Aorta (tissue), 5 donors: ENCODE measurements at places on chromosomes 3 and 15.
A peak's percentile ranks its signal among the peaks of the same experiment; 100 is the strongest.

DNA sequence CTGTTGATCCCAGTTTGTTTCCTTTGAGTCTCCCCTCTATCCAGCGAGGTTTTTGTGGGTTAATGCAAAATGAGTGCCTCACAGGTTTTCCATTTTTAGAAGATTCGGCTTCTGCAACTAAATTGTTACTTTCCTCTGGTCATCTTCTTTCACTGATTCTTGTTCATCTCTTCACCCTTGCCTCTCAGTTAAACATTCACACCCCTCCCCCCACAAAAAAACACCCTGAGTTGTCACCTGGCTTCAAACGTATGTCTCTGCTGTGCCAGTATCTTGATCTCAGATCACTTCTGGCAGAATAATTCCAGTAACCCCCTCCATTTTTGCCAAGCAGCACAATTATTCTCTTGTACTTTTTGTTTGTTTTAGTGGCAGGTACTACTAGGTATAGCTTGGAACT is 12.3 kb upstream of the CLDN16 start:
- no peak overlapping the region for H3K27ac ChIP-seq
- no peaks in the 10 kb centered on the region for H3K27me3 ChIP-seq
- H3K4me3 ChIP-seq: no peak overlapping the region
- no peak for DNase-seq
- H3K36me3 ChIP-seq: no peaks in the 10 kb centered on the region

GRCh38 chr15:100111125-100112060 is 230.4 kb downstream of the ADAMTS17 start:
- H3K27ac ChIP-seq: peak overlapping the region; percentile 95
- no peak overlapping the region for H3K4me3 ChIP-seq
- H3K36me3 ChIP-seq: no peaks in the 10 kb centered on the region
- no peaks in the 10 kb centered on the region for H3K4me1 ChIP-seq

GRCh38 chr3:14620512-14620911 is 31.1 kb upstream of the CCDC174 start:
- H3K27ac ChIP-seq: no peak overlapping the region
- no peaks in the 10 kb centered on the region for H3K36me3 ChIP-seq
- no peak overlapping the region for H3K4me3 ChIP-seq
- no peaks in the 10 kb centered on the region for H3K27me3 ChIP-seq

GRCh38 chr3:11629716-11630115 is 14.0 kb downstream of the VGLL4 start:
- no peaks in the 10 kb centered on the region for H3K36me3 ChIP-seq
- no peak overlapping the region for H3K4me3 ChIP-seq
- H3K27ac ChIP-seq: no peak overlapping the region

DNA sequence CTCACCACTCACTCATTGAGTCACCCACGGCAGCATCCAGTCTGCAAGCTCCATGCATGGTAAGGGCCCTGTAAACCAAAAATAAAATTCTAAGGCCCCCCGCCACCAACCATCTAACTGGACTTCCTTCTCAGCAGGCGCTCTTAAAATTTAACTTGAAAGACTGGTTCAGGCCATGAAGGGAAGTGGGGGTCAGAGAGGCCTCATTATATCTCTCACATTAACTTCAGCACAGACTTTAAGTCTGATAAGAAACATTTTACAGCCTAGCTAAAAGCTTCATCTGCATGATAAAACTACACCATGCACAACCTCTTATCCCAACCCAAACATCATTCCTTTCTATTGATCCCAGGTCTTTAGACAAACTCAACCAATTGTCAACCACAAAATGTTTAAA is 38.5 kb downstream of the FBLN2 start:
- DNase-seq: no peak
- no peak overlapping the region for H3K27ac ChIP-seq
- no peaks in the 10 kb centered on the region for H3K4me1 ChIP-seq
- no peak overlapping the region for H3K4me3 ChIP-seq
- no peaks in the 10 kb centered on the region for H3K36me3 ChIP-seq

DNA sequence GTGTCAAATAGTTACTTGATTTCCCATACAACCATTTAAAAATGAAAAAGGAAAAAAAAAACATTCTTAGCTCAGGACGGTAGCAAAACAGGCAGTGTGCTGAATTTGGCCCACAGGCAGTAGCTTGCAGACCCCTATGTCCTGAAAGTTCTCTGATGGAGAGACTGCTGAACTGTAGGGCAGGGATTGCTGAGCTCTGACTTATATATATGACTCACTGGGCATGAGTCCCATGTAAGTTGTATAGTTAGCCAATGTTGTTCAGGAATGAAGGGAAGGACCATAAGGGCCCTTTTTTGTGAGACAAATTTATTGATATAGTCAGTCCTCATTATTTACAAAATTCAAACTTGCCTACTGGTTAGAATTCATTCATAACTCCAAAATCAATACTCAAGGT is 36.9 kb upstream of the FRMD4B start:
- DNase-seq: no peak
- no peak overlapping the region for H3K27ac ChIP-seq
- no peaks in the 10 kb centered on the region for H3K4me1 ChIP-seq
- H3K36me3 ChIP-seq: no peaks in the 10 kb centered on the region

DNA sequence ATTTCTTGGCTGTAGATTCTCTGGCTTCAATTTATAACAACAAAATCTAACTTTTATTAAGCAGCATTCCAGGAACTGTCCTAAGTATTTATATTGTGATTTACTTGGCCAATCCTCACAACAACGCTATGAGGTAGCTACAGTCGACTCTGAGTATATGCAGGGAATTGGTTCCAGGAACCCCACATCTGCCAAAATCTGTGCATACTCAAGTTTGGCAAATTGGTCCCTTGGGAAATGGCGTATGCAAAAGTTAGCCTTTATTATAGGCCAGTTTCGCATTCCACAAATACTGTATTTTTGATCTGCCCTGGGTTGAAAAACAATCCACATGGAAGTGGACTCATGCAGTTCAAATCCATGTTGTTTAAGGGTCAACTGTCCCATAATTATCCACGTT is 53.9 kb downstream of the RAP2B start:
- H3K4me1 ChIP-seq: peaks cover 3% of the 10 kb centered on the region
- no peak overlapping the region for H3K4me3 ChIP-seq
- H3K27ac ChIP-seq: no peak overlapping the region
- DNase-seq: no peak
- no peaks in the 10 kb centered on the region for H3K27me3 ChIP-seq
- H3K36me3 ChIP-seq: no peaks in the 10 kb centered on the region

DNA sequence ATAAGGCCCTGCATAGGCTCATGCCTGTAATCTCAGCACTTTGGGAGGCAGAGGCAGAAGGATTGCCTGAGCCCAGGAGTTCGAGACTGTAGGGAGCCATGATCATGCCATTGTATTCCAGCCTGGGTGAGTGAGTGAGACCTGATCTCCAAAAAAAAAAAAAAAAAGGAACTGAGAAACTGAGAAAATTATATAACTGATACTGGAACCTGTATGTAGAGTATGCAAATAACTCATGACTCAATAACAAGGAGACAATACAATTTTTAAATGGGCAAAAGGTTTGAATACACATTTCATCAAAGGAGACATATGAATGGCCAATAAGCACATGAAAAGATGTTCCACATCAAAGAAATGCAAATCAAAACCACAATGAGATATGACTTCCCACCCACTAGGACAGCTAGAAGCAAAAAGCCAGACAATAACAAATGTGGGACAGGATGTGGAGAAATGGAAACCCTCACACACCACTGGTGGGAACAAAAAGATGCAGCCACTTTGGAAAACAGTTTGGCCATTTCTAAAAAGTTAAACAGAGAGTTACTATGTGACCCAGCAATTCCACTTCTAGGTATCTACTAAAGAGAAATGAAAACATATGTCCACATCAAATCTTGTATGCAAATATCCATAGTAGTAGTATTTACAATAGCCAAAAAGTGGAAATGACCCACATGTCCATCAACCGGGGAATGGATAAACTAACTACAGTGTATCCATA is 70.7 kb downstream of the IQSEC1 start:
- no peaks in the 10 kb centered on the region for H3K4me1 ChIP-seq
- H3K27me3 ChIP-seq: no peaks in the 10 kb centered on the region
- H3K4me3 ChIP-seq: no peak overlapping the region

DNA sequence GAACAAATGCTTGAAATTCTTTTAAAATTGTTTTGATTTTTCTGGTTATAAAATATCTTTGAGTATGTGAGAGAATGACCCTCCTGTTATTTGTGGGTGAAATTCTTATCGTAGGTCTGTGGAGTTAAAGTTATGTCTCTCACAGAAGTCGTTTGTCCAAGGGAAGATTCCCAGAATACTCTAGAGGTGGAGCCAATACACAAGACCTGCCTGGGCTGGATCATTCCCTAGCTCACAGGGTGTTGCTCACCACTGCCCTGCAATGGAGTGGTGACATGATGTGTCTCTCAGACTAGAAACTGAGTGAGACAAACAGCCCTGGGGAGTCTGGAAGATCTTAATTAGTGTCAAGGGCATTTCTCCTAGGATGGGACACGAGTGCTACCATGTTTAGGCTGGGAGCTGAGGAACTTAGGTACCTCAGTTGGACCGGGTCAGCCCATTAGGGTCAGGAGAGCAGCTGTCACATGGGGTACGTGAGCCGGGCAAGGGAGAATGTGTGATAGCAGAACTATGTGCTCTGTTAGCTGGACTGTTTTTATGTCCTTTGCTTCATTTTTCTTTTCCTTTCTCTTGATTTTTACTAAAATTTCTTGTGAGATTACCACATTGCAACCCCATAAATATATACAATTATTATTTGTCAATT is 53.6 kb upstream of the MYO5C start:
- H3K4me1 ChIP-seq: no peaks in the 10 kb centered on the region
- H3K4me3 ChIP-seq: no peak overlapping the region
- no peak overlapping the region for H3K27ac ChIP-seq

DNA sequence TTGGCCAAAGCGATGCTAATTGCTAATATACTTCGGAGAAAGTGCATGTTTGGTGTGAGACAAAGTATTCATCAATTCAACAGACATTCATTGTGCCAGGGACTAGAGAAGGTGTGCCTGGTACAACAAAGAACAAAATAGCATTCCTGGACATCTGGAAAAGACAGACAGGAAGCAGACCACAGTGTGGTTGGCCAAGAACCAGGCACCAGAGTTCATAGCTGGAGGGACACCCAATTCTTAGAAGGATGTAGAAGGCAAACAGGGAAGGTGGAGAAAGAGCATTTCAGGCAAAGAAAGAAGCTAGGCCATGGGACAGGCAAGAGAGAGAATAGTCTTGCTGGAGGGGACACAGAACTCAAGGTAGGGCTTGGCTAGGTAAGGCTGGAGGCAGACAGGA is 105.8 kb upstream of the ETV5 start:
- H3K27ac ChIP-seq: no peak overlapping the region
- H3K4me3 ChIP-seq: no peak overlapping the region
- no peaks in the 10 kb centered on the region for H3K36me3 ChIP-seq
- no peaks in the 10 kb centered on the region for H3K27me3 ChIP-seq
- H3K4me1 ChIP-seq: no peaks in the 10 kb centered on the region
- DNase-seq: no peak

DNA sequence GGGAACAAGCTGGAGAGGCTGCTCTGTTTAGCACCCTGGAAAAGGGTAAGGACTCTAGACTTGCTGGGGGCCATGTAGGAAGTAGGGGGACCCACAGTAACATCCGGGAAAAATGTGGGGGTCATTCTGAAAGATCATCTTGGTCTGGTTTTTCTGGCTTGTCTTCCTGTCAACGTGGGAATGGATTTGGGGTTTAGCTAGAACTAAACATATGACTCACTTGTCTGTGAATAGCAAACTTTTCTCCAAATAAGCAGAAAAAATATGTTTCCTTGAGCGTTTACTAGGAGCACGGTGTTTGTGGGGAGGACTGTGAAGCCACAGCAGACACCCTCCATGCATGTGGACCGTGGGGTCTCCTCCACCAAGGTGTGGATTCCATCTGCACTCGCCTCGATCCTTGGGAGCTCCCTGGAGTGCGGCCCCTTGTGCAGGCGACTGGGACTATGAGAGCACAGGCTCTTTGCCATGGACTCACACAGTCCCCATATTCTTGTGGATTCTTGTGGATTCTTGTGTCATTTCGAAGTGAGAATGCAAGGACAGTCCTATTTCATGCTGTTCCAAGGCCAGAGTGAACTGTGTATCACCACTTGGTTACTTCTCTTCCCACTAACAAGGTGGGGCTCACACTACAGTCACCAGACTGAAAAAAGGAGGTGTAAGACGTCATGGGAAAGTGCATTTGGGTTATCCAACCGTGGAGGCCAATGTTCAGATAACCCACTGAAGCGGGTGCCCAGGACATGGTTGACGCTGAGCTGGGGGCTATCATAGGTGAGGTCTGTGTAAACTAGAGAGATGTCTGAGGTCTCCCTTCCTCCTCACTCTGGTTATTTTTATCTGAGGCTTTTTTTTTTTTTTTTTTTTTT is 25.5 kb downstream of the PGPEP1L start:
- H3K4me3 ChIP-seq: no peak overlapping the region
- DNase-seq: no peak
- no peaks in the 10 kb centered on the region for H3K36me3 ChIP-seq
- no peaks in the 10 kb centered on the region for H3K4me1 ChIP-seq

DNA sequence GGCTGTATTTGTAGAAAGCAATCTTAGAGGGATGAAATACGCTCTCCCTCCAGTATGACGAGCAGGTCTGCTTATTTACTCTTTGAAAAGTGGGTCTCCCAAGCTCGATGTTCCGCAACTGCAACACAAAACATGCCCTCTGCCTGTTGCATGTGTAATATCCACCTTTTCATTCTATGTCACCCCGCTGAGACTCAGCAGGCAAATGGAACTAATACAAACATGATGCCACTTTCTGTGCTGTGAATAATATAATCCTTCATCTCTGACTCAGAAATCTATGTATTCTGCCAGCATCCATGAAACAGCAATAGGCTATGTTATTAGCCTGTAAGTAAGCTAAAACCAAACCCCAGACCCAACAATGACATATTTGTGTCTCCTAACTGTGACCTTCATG is 200.8 kb upstream of the TMCO5A start:
- H3K4me1 ChIP-seq: no peaks in the 10 kb centered on the region
- no peak for DNase-seq
- no peaks in the 10 kb centered on the region for H3K36me3 ChIP-seq

- H3K36me3 ChIP-seq: no peaks in the 10 kb centered on the region
- no peak for DNase-seq
- no peak overlapping the region for H3K4me3 ChIP-seq
- H3K27ac ChIP-seq: no peak overlapping the region
- H3K27me3 ChIP-seq: no peaks in the 10 kb centered on the region
Observed at GRCh38 chr3:197590313-197590962, 34.7 kb upstream of the BDH1 start.

DNA sequence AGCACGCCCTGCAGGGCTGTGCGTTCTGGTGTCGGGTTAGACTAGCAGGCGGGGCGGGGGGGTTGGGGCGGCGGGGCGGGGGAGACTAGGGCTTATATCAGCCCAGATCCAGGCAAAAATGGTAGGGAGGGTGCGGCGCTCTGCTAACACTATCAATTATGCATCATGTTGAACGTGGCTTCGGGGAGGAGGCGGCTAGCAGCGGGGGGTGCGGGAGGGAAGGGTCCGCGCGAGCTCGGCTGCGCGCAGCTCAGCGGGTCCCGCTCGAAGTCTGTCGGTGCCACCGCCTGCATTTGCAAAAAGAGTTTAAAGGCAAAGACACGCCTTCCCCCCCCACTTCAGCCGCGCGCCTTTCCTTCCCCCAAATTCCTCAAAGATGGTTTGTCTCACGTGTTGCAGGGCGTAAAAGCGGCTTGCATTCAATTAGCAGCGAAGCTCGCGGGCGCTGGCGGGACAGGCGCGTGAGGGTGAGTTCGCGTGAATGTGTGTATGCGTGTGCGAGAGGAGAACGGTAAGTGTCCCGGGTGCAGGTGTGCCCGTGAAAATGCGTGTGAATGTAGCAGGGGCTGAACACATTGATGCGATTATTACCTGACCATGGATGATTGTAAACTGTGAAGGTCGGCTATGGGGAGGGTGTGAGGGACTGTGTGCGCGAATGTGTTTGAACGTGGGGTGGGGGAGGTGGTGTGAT is at the start of gene ISLR2:
Gene ISLR2, plus strand, starts transcription at position 432 of the 694 bp plus-strand sequence. CDS start 2,169 bp downstream, outside the sequence.
- DNase-seq: peak; percentile 73
- H3K4me1 ChIP-seq: no peaks in the 10 kb centered on the region
- H3K36me3 ChIP-seq: no peaks in the 10 kb centered on the region
- peaks cover 4% of the 10 kb centered on the region for H3K27me3 ChIP-seq
- no peak within 1 kb of the TSS for H3K27ac ChIP-seq
- no peak within 1 kb of the TSS for H3K4me3 ChIP-seq
